Adipocyte (in vitro differentiated cells): ENCODE measurements at places on chromosomes 5 and 9.

- DNase-seq = no peak
Observed at GRCh38 chr9:4171971-4172370, 127.9 kb downstream of the GLIS3 start.

GRCh38 chr9:113151696-113152630, 1.2 kb downstream of the SLC31A2 start:
- no peak for DNase-seq

GRCh38 chr5:171429543-171429910, 10.1 kb downstream of the FGF18 start:
- no peak for DNase-seq

GRCh38 chr5:171945066-171945465, 61.4 kb downstream of the FBXW11 start:
- peak; percentile 66 for DNase-seq

DNA sequence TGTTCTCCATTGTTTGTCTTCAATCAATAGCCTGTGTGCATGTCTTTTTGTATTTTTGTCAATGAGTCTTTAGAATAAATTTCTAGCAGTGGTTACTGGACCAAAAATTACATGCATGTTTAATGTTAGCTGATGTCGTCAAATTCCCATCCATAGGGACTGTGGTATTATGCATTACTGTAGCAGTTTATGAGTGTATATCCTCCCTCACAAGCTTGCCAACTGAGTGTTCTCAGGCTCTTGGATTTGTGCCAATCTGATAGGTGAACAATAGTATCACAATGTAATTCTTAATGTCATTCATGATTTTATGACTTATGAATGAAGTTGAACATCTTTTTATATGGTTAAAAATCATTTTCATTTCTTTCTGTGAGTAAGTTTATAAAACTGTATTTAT, 13.0 kb downstream of the SNX24 start:
- DNase-seq = peak; percentile 35

- peak; percentile 17 for DNase-seq
Observed at GRCh38 chr5:79255786-79256557, 20.0 kb downstream of the JMY start.

- no peak for DNase-seq
Observed at GRCh38 chr5:115263078-115263380, 352 bp upstream of the PGGT1B start.

DNA sequence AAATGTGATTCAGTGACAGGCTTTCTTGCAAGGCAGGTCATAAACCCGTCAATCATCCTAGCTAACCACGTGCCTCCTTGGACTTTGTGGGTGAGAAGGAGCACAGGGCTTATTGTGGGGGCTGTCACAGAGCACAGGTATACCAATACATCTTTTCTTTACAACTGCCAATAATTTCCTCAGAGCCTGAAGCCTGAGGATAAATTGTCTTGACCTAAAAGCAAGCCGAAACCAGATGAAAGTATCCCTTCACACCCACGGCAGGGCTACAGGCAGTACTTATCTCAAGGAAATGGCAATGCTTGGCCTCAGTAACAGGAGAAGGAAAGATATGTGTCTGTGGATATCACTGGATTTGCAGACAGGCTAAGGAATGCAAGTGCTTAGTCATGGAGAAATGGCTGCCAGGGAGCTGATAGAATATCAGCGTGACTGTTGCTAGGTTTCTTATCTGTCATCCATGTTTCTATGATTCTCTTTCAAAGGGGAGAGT, 90.3 kb upstream of the ZNF366 start:
- peak; percentile 90 for DNase-seq

- no peak for DNase-seq
Observed at GRCh38 chr5:165000479-165001190, 1495.2 kb downstream of the MAT2B start.

GRCh38 chr9:131645078-131645776, 94.6 kb downstream of the RAPGEF1 start:
- no peak for DNase-seq

- peak; percentile 87 for DNase-seq
Observed at GRCh38 chr5:84564321-84565075, 179.8 kb upstream of the EDIL3 start.

GRCh38 chr9:136132512-136133050, 13.9 kb upstream of the TMEM250 start:
- DNase-seq = no peak

- no peak for DNase-seq
Observed at GRCh38 chr5:180160215-180160614, 48.8 kb downstream of the RASGEF1C start.

DNA sequence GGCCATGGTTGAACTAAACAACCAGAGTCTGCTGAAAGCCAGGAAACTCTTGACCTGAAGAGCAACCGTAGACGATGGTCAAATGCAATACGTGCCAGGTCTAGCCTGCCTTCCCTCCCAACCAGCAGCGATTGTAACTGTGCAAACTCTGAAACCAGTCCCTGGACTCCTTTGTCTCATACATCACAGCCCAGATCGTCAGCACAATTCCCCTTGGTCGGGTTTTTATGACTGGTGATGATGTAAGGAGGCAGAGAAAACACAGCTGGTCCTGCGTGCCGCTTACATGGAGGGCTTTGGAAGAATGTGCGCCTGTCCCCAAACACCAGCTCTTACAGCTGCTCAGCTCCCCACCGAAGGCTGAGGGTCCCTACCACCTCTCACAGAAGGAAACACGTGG, 24.6 kb downstream of the SMIM23 start:
- DNase-seq = no peak

DNA sequence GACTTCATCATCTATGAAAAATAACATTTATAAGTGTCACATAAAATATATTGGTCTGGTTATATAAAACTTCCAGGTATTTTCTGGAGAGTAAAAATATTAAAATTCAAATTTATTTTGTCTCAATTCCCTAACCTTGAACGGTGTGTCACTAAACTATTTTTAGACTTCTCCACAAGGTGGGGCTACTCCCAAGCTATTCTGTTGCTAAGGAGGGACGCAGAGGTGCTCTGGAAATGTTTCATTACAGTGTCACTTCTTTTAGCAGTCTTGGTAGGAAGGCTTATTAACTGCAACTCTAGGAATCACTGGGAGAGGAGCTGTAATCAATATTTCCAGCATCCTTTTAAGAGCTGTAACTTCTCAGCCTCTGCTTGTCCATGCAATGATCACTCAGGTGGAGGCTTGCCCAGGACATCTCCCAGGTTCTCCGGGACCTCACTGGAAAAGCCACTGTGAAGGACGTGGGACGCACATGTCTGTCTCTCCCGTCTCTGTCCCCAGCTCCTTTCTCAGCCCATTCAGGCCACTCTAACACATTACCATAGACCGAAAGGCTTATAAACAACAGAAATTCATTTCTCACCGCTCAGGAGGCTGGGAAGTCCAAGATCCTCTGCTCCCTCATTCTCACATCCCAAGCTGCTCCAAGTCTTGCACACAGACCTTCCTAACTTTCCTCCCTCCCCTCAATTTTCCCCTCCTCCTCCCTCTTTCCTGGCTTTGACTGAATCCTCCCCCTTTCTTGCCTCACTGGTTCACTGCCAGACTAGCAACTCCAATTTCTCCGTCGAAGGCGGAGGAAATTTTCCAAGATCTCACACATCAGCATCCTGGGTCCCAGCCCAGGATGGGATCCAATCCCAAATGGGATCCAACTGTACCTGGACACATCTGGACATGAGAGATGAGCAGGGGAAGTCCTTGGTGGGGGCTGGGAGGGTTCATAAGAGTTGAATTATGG, 32.7 kb upstream of the DNAH5 start:
- DNase-seq = peak; percentile 68

DNA sequence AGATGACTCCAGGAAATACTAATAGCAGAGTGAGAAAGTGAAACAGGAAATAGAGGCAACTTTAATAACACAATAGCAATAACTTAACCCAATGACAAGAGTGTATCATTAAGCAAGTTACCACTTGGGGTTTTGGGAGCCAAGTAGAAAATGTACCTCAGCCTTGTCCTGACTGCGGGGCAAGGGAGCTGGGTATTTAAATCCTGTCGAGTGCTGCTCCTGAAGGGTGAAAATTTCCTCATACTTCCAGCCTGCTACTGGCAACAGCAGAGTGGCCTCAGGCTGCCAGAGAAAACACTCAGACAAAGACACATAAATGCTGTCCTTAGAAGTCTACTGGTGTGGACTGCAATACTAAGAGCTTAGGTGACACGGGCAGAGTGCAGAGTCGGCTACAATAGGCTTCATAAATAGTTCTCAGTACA, 112.5 kb upstream of the EMB start:
- no peak for DNase-seq

GRCh38 chr9:111195766-111196165, 134.3 kb downstream of the OR2K2 start:
- DNase-seq = no peak

DNA sequence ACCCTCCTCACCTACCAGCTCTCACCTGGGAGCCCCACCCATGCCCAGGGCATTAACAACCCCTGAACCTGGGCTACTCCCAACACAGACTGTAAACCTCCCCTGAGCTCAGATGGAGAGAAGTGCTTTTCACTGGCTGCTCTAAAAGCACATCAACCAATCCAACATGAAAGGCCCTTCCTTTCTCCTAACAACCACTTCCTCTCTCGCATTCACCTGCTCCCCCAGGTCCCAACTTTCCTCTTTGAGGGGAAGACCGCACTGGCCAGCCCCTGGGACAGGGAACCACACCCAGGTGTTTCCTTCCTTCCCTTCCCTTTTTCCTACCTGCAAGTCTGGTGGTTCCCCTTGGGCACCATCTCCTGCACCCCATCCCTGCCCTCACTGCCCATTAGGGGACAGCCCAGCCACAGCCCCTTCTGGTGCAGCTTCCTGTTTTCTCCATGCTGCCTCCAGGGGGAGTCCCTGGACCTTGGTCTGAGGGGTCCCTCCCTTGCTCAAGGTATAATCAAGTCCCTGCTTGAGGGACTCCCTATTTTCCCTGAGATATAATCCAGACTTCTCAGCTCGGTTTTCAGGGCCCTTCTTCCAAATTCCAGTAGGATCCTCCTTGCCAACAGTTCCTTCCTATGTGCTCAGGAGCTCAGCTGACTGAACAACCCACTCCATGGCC, 30.5 kb upstream of the DAB2IP start:
- peak; percentile 43 for DNase-seq

DNA sequence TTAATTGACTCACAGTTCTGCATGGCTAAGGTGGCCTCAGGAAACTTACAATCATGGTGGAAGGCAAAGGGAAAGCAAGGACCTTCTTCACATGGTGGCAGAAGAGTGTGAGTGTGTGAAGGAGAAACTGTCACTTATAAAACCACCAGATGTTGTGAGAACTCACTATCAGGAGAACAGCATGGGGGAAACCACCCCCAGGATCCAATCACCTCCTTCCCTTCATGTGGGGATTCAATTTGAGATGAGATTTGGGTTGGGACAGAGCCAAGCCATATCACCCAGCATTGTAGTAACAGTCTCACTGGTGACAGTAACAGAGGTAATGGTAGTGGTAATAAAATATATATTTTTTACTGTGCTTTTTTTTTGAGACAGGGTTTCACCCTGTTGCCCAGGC, 18.1 kb downstream of the ZBTB5 start:
- no peak for DNase-seq

DNA sequence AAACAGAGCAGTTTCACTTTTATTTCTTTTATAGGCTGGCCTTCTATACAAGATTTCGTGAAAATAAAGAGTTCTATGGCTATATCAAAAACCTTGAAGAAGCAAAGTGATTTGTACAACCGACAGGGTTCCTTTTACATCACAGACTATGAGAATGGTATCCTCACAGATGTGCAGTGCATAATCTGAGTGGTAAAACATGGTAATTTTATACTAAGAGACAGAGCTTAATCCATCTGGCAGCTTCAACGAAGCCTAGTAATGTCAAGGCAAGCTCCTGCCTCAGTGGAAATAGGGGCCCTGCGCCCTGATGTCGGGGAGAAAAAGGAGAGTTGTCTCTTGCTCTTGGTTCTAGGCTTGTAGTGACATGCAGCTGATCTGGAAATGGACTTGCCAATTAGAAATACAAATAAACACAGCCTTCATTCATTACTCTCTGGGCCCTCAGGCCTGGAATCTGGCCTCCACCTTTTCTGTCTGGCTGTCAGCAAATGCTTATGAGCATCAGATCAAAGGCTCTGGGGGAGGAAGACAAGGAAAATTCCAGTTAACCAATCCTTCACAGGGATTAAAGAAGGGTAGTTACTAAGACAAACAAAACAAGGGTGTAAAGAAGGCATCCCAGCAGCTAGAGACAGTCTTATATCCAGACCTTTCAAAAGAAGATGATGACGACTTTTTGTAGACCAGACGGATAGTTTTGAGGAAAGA, 33.6 kb upstream of the TRIM32 start:
- peak; percentile 39 for DNase-seq

GRCh38 chr5:60673334-60673733, 26.6 kb downstream of the DEPDC1B start:
- DNase-seq = no peak

DNA sequence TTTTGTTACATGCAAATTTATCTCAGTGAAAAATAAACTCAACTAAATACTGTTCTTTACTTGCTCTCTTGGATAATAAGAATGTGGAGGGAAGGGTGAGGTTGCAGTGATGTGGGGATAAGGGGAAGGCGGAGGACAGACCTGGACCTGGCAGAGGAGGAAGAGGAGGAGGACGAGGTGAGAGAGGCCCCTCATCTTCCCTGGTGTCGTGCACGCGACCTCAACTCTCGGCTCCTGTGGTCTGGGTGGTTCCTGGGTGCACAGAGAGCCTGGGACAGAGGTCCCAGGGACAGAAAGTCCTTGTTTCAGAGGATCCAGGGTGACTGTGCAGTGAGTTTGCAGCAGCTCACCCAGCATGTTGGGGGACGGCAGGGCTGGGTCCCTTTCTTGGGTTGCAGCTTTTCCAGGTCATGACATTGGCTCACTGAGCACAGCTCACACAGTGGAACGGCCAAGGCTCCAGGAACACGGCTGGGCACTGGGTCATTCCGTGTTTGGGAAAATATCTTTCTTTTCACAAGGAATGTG, 37.7 kb upstream of the LPCAT1 start:
- no peak for DNase-seq

- DNase-seq = no peak
Observed at GRCh38 chr9:98570055-98570454, 138.7 kb downstream of the GABBR2 start.

GRCh38 chr5:34930462-34930844, 1.1 kb downstream of the DNAJC21 start:
- DNase-seq = peak; percentile 65

GRCh38 chr9:77021922-77022782, 2.7 kb downstream of the FOXB2 start:
- no peak for DNase-seq

- DNase-seq = no peak
Observed at GRCh38 chr5:53006911-53007890, 18.0 kb downstream of the ITGA2 start.
